Stimulated activated CD8-positive, alpha-beta memory T cell treated with anti-CD3 and anti-CD28 coated beads, Interleukin-2, amount 100 ng/mL, for 1 hour (primary cell): ENCODE measurements at places on chromosomes 13 and 19.

GRCh38 chr13:77508959-77509620, 26.4 kb upstream of the SCEL start:
- DNase-seq: no peak

DNA sequence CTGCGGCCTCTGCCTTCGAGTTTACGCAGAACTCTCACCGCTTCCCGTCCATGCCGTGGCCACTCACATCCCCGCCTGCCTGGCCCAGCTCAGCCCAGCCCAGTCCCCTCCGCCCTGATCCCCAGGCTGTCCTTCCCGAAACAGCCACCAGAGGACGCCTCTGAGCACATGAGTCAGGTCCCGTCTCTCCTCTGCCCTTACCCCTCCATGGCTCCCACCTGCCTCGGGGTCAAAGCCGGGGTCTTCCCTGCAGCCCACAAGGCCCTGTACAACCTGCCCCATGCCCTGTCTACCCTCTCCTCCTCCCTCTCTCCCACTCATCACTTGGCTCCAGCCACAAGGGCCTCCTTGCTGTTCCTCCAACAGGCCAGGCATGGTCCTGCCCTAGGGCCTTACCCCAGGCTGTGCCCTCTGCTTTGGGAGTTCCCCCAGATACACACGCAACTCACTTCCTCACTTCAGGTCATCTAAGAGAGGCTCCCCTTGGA, 8.1 kb upstream of the SEMA6B start:
- peak; percentile 23 for DNase-seq

DNA sequence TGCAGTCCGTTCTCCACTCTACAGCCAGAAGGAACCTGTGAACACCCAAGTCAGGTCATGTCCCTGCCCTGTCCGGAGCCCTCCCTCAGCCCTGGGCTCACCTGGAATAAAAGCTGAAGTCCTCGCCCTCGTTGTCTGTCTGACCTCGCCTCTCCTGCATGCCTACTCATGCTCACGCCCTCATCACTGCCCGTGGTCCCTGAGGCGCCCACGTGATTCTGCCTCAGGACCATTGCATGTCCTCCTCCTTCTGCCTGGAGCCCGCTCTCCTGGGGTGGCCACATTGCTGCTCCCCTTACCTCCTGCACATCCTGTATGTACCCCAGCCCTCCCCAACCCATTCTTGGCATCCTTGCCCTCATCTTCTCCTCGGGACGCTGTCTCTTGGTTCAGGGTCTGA, 42.2 kb downstream of the BICRA start:
- DNase-seq: no peak

DNA sequence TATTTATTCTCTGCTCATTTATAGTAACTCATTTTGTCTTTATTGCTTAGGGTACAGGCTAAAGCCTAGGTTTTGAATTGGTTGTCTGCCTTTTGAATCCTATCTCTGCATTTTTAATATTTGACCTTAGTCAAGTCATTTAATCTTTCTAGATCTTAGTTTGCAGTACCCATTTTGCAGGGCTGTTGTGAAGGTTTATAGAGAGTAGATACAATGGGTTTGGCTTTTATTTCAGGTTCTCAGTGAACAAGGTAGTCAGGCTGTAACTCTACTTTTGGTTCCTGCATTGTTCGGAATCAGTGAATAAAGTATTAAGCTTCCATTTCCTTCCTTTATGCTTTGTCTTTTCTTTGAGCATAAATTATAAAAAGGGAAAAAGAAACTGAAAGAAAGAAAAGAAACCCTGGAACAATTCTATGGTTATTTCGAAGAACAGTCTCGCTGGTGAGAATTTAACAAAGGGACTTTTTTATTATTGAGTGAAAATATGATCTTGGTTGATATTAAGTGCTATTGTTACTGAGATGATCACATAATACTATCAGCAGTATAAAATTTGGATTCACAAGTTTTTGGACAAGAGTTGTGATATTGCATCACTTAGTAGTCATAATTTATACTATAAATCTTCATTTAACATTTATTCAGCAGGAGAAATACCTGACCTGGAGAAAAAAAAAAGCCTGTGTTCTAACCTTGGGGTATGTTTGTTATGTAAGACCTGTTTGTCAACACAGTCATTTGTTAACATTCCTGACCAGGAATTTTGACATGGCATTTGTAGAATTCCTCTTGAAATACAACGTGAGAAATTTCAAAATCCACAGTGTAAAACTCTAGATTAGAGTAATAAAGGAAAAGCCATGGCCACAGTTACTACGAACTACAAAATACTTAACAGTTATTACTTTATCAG, 91.3 kb downstream of the ZMYM2 start:
- DNase-seq: no peak

DNA sequence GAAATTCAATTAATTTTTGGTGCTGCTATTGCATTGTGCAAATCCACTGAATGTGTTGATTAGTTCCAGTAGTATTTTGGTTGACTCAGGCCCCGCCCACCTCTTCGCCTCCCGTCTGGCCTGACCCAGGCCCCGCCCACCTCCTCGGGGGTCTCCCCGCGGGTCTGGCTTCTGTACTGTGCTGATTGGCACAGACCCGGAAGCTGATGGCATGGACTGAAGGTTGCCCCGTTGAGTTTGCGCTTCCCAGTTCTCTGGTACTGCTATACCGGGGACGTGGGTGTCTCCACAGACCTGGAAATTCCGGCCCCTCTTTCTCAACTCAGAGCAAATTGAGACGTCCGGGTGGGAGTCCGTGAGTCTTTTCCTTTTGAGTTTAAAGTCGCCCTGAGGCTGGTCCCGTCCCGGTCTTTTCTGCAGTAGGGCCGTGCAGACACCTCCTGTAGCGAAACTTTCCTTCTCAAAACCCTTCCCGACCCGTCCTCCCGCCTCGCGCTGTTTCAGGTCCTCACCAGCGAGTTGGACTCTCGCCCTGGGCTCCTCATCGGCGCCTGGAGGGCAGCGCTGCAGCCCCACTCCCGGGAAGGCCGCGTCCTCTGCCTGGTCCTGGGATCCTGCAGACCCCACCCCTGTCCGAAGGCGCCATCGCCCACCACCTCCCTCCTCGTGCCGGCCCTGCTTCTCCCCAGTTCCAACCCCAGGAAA, 14.8 kb downstream of the ZNF701 start:
- DNase-seq: no peak

DNA sequence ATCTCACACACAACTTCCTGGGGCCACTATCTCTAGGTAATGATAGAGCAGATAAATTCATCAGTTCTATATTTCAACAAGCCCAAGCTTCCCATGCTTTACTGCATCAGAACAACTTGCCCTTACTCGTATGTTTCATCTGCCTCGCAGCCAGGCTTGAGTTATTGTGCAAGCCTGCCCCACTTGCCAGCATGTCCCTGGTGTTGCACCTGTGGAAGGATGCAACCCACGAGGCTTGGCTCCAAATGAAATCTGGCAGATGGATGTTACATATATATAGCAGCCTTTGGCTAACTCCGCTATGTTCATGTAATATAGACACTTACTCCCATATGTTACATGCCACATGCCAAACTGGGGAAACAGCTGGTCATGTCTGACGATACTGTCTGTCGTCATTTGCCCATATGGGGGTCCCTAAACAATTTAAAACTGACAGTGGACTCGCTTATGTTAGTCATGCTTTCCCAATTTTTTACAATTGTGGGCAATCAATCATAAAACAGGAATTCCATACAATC, 6.2 kb downstream of the ERVK3-1 start:
- no peak for DNase-seq

DNA sequence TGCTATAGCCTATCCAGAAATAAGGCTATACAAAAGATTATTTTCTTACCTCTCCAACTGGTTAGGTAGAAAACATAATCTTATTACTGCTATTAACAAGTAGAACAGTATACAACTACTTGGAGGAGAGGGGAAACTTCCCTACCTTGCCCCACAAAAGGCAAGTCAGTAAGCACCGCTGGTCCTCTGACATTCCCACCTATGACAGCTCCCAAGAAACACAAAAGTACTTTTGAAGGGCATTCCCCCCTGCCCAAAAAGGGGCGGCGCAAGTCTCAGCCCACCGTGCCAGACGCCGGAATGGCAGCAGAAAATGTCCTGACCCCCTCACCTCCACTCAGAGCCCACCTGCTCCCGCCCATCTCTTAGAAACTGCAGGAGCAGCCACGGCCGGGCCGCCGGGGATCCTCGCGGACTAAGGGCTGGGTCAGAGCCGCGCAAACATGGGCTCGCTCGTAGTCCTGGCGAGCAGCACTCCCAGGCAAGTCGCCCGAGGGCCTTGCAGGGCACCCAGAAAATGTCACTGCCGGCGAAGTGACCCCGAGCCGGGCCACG, 437 bp downstream of the SUCLA2 start:
- no peak for DNase-seq

DNA sequence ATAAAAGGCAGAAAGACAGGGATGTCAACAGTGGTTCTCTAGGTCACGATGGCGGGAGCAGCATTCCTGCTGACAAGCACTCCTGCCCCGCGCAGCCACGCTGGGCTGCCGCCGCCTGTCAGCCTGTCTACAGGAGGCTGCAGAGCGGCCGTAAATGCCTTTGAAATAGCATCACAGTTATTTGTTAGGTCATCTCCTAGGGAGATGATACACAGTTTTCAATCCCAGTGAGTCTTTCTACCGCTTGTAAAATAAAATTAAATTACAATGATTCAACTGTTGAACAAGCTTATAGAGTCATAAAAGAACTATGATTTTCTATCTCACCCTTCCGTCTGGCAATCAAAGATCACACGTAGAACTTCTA, 7.3 kb upstream of the SLC7A9 start:
- DNase-seq: no peak

- DNase-seq: no peak
Measured at GRCh38 chr13:100106705-100107104, 17.8 kb downstream of the PCCA start.

- DNase-seq: no peak
Measured at GRCh38 chr19:29947871-29948270, 5.8 kb downstream of the URI1 start.

DNA sequence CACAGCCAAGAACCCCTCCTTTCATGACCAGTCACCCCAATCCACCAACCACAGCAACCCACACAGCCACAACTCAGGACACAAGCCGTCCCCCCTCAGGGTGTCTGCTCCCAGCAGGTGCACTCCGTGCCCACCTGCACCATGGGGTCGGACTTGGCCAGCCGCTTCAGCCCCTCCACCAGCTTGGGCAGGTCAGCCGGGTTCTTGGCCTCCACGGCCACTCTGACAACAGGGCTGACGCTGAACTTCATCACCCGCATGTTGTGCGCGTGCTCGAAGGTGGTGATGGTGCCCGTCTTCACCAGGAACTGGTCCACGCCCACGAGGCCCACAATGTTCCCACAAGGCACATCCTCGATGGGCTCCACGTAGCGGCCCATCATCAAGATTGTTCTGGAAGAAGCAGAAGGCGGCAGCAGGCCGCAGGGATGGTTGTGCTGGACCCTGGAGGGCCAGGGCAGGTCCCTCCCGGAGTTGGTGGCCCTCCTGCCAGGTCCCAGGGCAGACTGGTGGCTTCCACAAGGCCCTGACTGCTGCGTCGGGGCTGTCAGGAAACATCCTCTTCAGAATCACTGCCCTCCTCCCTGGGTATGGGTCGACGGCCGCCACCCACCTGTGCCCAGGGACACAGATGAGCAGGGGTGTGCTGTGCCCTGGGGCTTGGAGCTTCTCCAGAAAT, 5.5 kb downstream of the EEF2 start:
- no peak for DNase-seq

DNA sequence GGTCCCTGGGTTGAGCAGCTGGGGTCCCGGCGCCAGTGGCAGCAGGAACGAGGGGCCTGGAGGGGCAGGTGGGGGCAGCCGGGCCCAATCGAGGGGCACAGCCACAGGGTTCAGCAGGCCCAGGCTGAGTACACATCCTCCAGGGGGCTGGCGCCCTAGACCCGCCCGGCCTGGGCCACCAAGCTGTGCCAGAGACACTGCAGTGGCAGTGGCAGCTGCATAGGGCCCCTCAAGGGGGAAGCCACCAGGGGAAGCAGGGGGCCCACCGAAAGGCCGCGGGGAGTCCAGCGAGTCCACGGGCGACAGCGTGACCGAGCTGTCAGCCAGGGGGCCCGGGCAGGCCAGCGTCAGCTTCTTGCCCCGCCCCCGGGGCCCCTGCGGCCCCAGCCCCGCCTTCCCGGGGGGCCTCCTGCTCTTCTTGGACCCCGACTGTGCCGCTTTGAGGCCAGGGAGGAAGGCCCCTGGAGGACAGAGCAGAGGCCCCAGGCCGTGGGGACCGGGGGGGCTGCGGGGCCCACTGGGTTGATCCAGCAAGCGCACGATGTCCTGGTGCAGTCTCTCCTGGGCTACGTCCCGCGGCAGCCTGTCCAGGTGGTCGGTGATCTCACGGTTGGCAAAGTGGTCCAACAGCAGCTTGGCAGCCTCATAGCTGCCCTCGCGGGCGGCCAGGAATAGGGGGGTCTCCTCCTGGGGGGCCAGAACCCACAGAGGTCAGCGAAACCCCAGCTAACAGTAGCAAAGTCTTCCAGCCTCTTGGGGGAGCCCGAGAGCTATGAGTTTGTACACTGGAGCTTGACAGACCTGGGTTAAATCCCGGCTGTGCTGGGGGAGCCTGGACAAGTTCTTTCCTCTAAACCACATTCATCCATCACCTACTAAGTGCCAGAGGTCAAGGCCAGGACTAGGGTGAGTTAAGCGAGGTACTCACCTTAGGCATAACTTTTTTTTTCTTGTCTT, 39.5 kb downstream of the NOTCH3 start:
- DNase-seq: no peak

GRCh38 chr19:7881910-7882309, 6.4 kb upstream of the LRRC8E start:
- no peak for DNase-seq

DNA sequence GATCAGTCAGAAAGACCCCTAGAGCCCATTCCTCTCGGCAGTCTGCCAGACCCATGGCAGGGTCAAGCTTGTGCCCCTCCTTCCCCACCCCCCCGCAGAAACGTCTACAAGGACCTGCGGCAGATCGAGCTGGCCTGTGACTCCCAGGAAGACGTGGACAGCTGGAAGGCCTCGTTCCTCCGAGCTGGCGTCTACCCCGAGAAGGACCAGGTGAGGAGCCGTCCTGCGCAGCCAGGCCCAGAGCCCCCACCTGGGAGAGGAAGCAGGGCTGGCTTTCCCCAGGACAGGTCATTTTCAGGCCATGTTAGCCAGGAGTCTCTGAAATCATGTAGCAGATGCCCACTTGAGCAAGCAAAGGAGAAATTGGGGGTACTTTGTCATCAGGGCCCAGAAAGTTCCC, 12.3 kb downstream of the TMED1 start:
- no peak for DNase-seq

DNA sequence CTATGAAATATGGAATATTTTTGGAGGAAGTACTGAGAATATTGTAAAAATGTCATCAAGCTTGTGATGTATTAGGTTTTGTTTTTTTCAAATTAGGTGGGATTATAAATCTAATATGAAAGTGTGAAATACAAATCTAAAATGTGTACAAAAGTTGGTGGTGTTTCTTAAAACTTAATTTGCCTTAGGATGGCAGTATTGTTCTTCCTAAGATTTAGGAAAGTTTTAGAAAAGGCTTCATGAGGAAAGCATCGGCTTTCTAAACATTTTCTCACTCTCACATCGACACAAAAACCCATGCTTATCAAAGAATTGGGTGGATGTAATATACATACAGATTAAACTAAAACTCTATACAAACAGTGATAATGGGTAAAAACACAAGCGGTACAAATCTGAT, 972.0 kb upstream of the PCDH20 start:
- no peak for DNase-seq

GRCh38 chr19:17505223-17505622, 6.2 kb upstream of the PGLS start:
- no peak for DNase-seq
